ENCODE measurements at places on chromosomes 16 and 17.

GRCh38 chr17:78904371-78904770 is 1.4 kb upstream of the CEP295NL start:
- no peak for DNase-seq

DNA sequence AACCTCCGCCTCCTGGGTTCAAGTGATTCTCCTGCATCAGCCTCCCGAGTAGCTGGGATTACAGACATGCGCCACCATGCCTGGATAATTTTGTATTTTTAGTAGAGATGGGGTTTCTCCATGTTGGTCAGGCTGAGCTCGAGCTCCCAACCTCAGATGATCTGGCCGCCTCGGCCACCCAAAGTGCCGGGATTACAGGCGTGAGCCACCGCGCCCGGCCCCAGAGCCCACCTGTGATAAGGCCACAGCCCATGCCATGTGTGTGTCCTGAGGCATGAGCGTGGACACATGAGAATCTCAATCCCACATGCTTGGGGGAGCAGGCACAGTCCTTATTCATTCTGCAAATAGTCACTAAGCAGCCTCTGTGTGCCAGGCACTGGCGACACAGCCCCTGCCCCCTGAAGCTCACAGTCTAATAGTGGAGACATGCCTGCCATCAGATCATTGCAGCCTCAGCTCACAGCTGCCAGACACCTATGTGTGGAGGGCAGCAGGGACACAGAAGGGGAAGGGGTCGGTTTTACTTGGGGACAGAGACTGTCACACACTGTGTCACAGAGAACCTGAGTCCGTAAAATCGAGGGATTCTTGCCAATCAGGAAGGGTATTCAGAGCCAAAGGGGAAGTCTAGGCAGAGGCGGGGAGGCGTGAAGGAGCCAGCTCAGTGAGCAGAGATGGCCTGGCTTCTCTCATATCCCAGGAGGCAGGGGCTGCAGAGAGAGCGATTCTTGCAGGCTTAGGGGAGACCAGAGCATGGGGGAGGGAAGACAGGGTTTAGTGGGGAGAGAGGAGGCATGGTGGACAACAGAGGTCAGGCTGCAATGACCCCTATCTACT is 9.4 kb upstream of the ABCC3 start:
- DNase-seq, result no peak

DNA sequence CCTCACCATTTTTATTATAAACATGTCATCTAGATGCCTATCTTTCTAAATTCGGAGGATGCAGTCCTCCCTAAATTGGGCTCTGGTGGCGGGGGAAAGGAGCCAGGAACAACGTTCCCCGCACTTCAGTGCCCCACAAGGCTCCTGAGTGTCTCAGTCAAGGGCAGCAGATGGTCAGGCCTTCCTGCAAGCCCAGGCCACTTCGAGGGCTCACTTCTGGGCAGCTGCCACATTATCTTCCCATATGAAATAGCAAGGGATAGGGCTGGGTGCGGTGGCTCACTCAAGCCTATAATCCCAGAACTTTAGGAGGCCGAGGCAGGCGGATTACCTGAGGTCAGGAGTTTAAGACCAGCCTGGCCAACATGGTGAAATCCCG is 32.3 kb downstream of the FBXO31 start:
- no peak for DNase-seq

DNA sequence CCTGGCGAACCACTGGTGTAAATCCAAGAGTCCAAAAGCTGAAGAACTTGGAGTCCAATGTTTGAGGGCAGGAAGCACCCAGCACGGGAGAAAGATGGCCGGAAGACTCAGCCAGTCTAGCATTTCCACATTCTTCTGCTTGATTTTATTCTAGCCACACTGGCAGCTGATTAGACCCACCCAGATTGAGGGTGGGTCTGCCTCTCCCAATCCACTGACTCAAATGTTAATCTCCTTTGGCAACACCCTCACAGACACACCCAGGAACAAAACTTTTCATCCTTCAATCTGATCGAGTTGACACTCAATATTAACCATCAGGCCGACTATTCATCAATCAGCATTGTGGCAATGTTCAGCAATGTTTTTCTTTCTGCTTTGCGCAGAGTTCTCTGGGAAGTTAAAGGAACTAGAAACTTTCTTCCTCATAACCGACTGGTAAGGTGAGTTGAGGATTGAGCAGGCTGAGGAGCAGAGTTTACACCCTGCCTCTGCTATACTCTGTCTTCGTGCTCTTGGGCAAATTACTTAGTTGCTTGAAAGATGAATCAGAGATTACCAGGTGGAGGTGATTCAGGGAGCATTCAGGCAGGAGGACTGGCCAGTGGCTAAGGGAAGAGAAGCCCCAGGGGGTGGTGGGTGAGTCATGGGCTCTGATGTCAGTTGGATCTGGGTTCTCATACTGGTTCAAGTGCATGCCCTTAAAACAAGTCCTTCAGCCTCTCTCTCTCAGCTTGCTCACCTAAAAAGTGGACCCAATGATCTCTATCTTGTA is 28.2 kb upstream of the BRD7 start:
- no peak for DNase-seq

DNA sequence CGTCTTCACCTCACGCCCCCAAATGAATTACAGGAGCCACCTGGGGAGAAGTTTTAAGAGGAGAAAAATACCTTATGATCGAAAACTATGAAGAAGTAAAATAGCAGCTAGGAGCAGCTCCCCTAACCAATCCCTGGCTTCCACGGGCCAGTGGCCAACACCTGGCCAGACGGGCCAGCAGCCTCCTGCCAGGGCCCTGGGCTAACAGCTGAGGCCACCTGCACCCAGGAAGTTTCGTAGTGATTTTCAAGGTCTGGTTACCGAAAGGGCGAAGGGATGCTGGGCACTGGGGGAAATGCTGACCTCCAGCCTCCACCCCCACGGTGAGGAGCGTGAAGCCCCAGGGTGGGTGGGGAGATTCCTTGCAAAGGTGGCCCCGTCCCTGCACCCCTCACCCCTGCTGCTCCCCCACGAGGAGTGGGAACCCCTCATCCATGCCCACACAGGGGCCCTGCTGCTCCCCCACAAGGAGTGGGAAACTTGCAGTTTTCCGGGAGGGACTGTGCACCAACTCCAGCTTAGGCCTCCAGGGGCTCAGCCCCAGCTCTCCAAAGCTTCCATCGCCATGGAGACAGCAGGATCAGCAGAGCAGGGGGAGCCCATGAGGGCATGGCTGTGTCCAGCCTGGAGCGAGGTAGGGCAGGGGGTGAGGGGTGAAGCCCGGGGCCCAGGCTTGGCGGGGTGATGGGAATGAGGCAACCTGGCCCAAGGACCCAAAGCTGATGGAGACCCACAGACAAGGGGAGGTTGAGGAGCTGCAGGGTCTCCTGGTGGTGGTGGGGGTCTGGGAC is 31.9 kb upstream of the ACSF3 start:
- DNase-seq, result no peak

DNA sequence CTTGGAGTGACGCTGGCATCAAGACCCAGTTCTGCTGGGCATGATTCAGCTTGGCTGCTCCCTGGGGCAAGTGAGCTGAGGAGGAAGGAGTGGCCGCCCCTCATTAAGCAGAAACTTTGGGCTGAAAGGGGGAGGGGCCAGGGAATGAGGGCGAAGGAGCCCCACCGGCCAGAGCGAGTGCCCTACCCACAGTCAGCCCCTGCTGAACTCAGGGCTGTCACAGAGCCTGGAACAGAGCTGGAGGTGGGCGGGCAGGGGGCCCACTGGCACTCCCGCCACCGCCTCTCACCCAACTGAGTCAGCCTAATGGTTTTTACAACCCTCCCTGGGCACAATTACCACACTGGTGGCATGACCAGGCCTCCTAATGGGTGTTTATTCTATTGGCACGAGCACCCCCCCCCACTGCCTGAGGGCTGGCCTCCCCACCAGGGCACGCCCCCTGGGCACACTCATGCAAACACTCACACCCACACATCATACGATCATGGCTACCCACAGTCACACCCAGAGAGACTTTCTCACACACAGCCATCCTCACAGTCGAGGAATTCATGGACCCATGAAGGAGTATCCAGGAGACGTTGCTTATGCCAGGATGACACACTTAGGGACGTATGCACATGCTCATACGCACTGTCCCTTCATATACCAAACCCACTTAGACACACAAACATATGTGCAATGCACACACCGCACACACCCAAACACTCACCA is 19.2 kb downstream of the UNC119 start:
- DNase-seq, result no peak

DNA sequence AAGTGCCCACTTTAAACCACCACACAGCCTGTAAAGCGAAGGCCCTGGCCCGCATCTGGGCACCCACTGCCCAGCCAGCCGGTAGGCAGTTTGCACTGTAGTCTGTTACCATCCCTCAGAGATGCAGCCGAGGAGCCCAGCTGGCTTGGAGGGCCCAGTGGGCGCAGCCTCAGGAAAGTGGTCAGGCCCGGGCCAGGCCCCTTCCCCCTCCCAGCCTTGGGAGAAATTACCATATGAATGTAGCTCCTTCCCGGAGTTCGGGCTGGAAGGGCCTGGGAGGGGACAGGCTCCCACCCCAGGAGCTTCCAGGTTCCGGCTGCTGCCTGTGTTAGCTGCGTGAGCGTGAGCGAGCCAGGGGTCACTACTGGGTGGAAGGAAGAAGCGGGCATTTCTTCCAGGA is 325.4 kb downstream of the SEC14L1 start:
- no peak for DNase-seq

GRCh38 chr17:65430209-65430833 is 131.1 kb downstream of the AXIN2 start:
- DNase-seq, result no peak

DNA sequence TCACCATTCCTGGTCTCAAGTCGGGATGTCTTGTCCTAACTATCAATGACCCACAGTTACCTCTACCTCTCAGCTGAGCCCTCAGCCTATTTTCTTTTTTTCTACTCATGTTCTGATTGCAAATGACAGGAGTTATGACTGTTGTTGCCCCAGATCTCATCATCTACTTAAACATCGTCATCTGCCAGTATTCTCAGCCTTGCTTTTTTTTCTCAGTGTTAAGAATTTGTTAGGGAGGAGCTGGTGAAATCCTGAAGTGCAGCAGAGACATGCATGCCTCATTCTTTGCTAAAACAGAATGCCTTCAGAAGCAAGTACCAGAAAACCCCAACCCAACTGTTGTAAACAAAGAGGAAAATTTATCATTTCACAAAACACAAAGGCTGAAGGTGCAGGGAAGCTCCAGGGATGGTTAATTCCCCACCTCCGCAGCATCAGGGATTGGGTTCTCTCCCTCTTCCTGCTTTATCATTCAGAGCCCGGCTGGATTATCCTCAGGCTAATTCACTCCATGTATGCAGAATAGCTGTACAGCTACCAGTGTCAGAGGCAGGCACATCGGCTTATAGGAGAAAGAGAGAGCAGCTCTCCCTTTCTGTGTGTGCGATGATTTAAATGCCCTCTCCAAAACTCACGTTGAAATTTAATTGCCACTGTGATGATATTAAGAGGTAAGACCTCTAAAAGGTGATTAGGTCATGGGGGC is 540.8 kb upstream of the HSBP1 start:
- DNase-seq, result no peak

DNA sequence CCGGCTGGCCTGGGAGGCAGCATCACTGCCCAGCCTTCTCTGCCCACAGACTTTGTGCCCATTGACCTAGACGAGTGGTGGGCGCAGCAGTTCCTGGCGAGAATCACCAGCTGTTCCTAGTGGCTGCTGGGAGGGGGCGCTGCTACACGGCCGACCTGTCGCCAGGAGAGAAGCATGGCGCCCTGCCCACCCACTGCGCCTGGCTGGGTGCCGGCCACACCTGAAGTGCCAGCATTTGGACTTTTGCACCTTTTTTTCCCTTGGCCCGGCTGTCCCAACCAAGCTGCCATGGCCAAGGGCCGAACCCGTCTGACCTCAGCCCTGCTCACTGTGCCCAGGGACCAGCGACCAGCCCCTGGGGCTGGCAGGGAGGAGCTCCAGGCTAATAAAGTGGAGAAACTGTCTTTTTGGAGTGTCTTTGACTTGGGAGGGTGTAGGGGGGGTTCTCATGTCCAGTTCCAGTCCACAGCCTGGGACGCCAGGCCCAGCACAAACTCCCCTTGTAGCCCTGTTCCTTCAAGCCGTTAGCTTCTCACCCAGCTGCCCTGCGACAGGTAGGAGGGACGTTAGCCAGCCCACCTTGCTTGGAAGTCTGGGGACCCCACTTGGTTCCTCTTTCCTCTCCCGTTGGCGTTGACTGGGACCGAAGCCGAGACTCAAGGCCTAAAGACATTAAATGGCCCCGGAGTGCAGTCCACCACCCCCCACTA is 939 bp upstream of the WDR90 start:
- peak; percentile 61 for DNase-seq

DNA sequence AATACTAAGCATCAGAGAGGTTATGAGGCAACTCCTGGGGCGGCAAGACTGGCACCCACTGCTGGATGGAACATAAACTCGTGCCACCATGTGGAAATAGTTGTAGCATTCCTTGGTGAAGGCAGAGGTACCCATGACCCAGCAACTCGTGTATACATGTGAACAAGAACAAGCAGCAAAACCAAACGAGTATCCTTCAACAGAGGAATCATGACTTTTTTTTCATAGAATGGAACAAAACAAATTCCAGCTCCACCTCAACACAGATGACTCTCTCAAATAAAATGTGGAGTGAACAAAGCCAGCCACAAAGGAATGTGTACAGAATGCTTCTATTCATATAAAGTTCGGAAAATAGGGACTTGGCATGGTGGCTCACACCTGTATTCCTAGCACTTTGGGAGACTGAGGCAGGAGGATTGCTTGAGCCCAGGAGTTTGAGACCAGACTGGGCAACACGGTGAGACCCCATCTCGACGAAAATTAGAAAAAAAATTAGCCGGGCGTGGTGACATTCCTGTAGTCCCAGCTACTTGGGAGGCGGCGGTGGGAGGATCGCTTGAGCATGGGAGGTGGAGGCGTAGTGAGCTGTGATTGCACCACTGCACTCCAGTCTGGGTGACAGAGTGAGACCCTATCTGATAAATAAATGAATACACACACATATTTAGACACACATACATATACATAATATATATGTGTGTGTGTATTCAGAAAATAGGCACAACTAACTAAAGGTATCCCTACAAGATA is 35.3 kb downstream of the B9D1 start:
- no peak for DNase-seq

- DNase-seq, result no peak
Observed at GRCh38 chr17:17719199-17719940, 38.1 kb downstream of the RAI1 start.

DNA sequence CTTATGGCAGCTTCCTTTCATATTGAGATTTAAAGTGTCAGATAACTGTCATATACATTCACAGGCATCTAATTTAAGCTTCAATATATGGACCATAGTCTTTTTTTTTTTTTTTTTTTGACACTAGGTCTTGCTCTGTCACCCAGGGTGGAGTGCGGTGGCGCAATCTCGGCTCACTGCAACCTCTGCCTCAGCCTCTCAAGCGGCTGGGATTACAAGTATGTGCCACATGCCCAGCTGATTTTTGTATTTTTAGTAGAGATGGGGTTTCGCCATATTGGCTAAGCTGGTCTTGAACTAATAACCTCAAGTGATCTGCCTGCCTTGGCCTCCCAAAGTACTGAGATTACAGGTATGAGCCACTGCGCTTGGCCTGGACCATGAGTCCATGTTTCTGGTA is 13.6 kb downstream of the CEP95 start:
- DNase-seq, result no peak

GRCh38 chr17:30300818-30301217 is 9.1 kb upstream of the BLMH start:
- DNase-seq, result no peak
